ENCODE measurements at places on chromosomes 3 and 15. TPM values are rescaled to one million over a fixed set of nuclear protein-coding genes. Genes with fewer than 3 reads are reported as not detected.

DNA sequence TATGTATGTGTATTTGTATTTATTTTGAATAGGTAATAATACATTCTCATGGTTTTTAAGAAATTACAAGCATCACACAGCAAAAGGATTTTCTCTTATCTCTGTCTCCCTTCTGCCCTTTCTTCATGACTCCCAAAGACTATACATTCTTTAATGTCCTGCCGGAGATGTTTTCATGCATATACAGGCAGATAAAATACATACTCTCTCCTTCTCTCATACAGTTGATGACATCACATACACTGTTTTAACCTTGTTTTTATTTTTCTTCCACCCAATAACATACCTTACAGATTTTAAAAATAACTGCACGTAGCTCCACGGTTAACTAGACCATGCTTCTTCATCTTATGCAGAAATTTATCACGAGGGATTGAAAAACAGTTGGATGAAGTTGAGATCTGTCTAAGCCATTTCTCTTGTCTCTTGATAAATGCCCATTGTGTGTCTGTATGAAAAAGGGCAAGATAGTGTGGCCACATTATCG lies 249.8 kb downstream of the EDEM1 start:
- no peak for DNase-seq

DNA sequence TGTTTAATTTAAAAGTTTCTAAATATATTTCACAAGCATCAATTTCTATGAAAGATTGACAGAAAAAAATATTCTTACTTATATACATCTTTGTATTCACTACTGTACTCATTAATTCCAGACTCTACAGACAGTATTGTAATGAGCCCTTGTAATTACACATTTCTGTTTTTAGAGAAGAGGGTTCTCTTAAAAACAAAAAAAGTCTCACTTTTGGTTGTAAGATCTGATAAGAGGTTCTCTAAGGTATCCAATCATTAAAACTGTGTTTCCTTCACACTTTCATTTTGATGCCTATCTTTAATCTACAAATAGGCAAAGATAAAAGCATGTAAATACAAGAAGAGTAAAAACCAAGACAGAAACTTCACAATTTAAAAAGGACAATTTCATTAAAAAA lies 75.6 kb downstream of the FBXL22 start:
- no peak for DNase-seq

- DNase-seq = no peak
Measured at GRCh38 chr15:75362642-75363249, 5.7 kb downstream of the MAN2C1 start.

DNA sequence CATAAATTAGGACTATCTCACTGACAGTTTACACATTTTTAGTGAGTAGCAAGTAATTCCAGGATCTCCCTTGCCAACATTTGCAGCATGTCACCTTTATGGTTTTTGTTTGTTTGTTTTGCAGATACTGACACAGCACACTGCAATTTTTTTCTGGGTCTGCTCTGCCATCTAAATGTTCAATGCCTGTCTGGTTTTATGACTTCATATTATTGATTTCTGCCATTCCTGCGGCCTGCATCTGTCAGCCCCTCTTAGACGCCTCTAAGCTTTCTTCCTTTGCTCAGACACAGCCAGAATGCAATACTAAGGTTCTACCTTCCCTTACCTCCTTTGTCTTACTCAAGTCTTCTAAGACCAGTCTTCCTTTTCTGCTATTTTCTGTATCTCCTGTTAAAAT lies 321.2 kb upstream of the AZI2 start:
- DNase-seq = no peak

- peak; percentile 99 for DNase-seq
Measured at GRCh38 chr15:36428102-36428845, 151.2 kb upstream of the CDIN1 start.

The CCK gene
- not detected for total RNA-seq

The ACVR2B gene
- total RNA-seq = 1.1 TPM

- no peak for DNase-seq
Measured at GRCh38 chr15:27707257-27707656, 391.9 kb downstream of the OCA2 start.

The FETUB gene
- total RNA-seq = not detected

GRCh38 chr3:151925419-151925818 lies 52.0 kb downstream of the SUCNR1 start:
- no peak for DNase-seq

GRCh38 chr3:99918715-99919114 lies 101.1 kb downstream of the CMSS1 start:
- DNase-seq = no peak

All from SJSA1 (cell line).